ENCODE measurements at places on chromosomes 11 and 22. TPM values are rescaled to one million over a fixed set of nuclear protein-coding genes. Genes with fewer than 3 reads are reported as not detected.

DNA sequence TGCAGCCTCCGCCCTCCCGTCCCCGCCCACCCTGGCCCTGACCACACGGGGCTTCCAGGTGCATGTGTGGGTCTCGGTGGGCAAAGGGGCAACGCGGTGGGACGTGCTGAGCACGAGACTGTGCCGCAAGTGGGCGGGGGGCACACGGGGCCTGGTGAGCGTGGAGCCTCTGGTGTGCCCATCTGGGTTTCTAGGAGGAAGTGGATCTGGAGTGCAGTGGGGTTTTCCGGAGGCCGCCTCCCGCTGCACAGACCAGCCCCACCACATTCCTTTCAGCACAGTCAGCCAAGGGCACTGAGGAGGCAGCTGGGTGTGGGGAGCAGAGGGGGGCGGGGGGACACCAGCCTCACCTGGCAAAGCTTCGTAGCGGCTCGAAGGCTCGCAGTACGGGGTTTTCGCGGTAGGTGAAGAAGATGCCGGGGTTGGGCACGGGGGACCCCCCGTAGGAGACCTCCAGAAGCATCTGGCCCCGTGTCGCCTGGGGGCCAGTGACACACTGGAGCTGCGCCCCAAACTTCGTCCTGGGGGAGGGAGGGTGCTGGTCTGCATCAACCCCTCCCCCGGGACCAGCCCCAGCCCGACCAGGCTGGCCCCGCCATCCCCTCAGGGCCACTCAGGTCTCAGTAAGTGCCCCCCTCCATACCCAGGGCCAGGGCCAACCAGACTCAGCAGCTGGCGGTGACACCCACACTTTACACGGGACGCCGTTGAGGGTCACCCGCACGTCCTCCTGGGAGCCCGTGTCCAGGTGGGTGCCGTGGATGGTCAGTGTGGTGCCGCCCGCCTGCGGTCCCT is 12.4 kb upstream of the MAPK11 start:
- no peak for DNase-seq

- DNase-seq, result no peak
These were observed 88.9 kb upstream of the DDI1 start for GRCh38 chr11:103947546-103947919.

The ISX gene
- not detected for total RNA-seq

DNA sequence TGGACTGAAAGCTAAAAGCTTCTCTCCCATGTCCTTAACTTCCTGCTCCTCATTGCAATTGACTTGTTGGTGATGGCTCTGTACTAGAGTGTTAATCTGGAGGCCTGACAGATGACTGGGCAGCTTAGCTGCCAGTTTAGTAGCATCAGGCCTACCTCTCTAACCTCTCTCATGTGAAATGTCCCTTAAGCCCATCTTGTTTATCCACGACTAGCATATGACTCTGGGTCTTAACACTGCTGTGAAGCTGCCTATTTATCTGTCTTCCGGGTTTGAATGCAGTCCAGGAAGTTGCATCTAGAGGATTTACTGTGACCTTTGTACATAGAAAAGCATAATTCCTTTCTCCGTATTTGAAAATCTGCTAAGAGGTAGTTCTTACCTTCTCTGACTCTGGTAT is 85.3 kb upstream of the HORMAD2 start:
- DNase-seq, result no peak

DNA sequence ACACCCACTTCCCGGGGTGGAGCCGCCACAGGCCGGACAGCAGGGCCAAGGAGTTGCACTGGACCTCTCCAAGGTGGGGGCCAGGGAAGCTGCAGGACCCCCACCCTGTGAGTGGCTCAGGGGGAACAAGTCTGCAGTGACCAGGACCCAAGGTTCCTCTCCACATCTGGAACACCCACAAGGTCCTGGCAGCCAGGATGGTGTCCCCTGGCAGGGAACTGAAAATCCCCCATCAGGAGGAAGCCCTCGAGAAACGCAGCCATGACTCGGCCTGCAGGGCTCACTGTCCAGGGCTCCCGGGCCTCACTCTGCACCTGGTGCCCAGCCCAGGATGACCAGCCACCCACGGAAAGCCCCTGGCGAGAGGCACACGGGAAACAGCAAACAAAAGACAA is 11.5 kb downstream of the RNH1 start:
- no peak for DNase-seq

The ANGPTL5 gene
- 0.60 TPM for total RNA-seq

The KCNJ5 gene
- total RNA-seq, result 1.1 TPM

DNA sequence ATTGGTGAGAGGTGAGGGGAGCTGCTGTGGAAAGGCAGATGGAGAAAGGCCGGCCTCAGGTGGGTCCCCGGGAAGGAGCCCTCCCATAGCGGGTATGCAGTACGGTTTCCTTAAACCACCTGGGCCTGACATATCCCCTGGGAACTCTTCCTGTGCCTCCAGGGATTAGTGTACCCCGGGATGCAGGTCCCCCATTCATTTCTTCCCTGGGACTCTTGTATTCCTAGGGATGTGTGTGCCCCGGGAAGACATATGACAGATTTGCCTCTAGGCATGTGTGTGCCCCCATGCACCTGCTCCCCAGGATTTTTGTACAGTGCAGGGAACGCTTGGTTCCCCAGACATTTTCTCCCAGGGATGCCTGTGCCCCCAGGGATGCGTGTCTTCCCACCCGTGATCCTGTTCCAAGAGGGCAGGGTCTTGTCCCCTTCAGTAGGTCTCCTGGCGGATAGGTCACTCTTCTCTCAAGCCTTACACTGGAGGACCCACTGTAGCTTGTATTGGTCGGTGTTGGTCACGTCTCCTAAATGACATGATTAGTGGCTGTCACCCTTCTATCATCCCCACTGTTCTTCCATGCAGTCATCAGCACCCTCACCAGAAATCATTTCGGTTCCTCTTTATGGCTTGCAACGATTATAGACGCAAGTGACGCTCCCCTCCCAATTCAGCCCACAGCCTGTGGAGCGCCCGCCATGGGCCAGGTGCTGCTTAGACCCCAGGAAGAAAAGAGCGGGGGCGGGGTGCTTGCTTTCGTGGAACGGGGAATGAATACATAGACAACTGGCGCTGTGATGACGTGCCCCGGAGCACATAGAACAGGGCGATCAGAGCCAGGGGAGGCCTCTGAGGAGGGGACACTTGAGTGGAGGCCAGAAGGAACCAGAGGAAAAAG is 1.3 kb downstream of the PARVB start:
- peak; percentile 40 for DNase-seq

- DNase-seq, result no peak
These were observed 29.1 kb downstream of the DRD2 start for GRCh38 chr11:113446112-113446511.

The ANO1 gene
- 2.4 TPM for total RNA-seq

The TSPAN18 gene
- 8.4 TPM for total RNA-seq

- no peak for DNase-seq
These were observed 15.7 kb upstream of the AIFM3 start for GRCh38 chr22:20951151-20951931.

GRCh38 chr11:72001834-72002591 is 3.3 kb downstream of the IL18BP start:
- DNase-seq, result no peak

DNA sequence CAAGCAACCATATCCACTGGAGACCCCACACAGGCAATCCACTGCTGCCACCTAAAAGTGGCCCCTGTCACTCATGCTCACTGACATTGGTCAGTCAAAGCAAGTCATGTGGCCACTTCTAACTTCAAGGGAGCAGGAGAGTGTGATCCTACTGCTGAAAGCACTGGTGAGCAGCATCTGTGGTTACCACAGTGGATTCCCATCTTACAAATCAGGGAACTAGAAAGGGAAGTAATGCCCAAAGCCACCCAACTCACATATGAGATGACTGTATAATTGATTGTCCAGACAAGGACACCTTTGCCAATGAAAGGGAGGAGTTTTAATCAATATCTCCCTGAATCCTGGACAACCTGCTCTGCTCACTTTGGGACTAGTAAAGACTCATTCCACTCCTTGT is 17.7 kb downstream of the RCN1 start:
- DNase-seq, result no peak

- no peak for DNase-seq
These were observed 1.0 kb downstream of the PIDD1 start for GRCh38 chr11:803770-804598.

DNA sequence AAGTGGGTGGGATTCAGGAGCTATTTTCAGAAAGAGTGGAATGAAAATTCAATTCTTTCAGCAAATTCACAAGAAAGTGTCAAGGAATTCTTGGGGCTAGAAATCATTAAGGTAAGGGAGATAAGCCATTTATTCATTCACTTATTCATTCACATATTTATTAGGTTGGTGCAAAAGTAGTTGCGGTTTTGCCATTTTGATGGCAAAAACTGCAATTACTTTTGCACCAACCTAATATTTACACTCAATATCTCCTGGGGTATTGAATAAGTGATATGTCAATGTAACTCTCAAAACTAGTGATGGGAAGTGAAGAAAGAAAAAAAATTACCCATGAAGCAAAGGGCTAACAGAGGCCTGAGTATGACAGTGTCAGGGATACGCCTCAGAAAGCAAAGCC is at the start of gene OR10W1:
Gene OR10W1 (minus strand): TSS at position 119 of the 400 bp plus-strand sequence. CDS start 402 bp downstream, outside the sequence.
- no peak for DNase-seq
